ENCODE measurements at places on chromosomes 11 and 22.

DNA sequence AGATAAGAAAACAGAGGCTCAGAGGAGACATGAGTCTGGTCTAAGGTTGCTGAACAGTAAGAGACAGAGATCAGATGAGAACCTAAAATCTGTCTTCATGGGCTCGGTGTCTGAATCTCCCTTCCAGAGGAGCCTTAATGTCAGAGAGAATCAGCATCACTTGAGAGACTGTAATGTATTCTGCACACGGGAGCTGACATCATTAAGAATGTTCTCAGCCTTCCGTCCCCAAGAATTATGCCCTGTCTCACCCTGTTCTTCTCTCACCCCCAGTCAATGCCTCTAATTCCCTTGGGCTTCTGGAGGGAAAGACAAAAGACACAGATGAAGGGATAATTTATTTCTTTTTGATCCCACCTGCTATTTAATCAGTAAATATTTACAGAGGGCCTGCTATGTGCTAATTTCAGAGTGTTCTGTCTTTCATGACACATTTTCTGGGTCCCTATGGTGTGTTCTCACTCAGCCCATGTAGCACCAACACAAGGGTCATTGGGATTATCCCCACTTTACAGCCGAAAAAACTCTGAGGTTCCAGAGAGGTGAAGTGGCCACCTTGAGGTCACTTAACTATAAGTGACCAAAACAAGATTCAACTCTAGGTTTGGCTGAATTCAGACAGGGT is 61.8 kb downstream of the CD82 start:
- no peak for DNase-seq

DNA sequence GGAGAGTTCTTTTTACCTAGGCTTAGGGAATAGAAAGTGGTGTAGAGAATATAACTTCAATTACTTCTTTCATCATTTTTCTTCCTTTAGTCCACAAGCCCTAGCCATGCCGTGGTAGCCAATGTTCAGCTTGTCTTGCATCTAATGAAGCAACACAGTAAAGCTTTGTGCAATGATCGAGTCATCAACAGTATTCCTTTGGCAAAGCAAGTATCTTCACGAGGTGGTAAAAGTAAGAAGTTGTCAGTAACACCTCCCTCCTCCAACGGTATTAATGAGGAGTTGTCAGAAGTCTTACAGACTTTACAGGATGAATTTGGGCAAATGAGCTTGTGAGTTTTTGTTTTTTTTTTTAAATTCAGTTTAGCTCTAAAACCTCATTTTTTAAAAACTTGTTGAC is 37.4 kb downstream of the CEP57 start:
- peak; percentile 74 for DNase-seq

DNA sequence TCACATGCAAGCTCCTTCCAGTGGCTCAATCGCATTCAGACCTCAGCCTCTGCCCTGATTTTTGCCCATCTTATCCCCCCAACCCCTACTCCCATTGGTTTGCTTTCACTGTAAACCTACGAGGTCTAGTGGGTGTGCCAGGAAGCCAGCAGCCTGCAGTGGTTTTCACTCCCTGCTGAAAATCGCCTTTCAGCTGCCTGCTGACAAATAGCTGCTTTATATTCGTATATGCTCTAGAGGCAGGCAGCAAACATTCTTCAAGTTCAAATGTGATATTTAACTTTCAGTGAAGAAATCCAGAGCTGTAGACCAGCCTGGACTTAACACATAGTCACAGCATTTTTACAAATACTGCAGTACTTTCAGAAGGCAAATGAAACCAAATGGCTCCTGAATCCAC is 92.8 kb upstream of the APOA1 start:
- peak; percentile 35 for DNase-seq

DNA sequence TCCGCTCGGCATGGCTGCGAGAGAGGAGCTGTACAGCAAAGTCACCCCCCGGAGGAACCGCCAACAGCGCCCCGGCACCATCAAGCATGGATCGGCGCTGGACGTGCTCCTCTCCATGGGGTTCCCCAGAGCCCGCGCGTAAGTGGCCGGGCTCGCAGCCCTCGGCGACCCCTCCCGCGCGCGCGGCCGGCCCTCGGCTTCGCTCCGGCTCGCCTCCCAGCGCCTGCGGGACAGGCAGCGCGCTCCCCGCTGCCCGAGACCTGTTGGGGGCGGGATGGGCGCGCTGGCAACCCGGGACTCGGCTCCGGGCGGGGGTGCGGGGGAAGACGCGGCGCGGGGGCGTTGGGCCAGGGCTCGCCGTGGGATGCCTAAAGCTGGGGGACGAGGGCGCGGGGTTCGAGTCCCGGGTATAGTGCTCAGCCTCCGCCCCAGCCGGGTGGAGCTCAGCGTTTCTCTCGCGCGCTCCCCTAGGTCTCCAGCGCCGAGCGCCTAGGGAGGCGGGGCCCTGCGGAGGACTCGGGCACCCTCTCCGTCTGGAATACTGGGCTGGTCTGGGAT is 630 bp downstream of the UBASH3B start:
- no peak for DNase-seq

- DNase-seq = no peak
Observed at GRCh38 chr22:38180841-38181452, 683 bp downstream of the PLA2G6 start.

DNA sequence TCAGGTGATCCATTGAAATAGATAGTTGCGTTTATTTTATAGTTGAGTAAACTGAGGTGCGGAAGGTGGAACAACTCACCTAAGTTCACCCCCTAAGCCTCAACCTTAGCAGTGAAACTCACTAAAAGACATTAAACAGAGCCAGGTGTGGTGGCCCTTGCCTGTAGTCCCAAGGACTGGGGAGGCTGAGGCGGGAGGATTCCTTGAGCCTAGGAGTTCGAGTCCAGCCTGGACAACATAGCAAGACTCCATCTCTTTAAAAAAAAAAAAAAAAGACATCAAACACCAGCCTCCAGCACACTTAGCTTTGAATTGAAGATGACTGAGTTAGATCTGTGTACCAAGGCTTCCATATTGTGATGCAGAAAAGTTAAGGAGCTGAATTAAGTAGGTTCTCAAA is 845 bp upstream of the RAB36 start:
- no peak for DNase-seq

DNA sequence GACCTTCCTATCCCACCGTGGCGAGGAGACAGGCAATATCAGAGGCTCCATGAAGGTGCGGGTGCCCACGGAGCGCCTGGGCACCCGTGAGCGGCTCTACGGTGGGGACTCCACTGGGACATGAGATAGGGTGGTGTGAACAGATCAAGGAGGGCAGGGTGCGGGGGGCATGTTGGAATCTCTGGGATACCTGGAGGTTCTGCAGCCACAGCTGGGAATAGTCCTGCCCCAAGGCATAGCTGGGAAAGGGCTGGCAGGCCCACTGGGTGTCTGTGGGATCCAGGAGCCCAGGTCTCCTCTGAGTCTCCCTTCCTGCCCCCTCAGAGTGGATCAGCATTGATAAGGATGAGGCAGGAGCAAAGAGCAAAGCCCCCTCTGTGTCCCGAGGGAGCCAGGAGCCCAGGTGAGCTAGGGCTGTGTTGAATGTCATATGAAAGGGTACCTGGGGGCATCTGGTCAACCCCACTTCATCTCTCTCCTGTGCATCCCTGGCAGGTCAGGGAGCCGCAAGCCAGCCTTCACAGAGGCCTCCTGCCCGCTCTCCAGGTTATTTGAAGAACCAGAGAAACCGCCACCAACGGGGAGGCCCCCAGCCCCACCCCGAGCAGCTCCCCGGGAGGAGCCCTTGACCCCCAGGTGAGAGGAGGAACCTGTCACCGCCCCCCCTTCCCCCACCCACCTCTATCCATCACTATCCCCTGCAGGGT is 8.5 kb downstream of the PHOX2A start:
- DNase-seq = no peak

- peak; percentile 36 for DNase-seq
Observed at GRCh38 chr22:17629641-17630040, 1.1 kb upstream of the ATP6V1E1 start.

- DNase-seq = no peak
Observed at GRCh38 chr11:61198361-61198760, 5.0 kb upstream of the PGA3 start.

GRCh38 chr22:25192406-25192805 is 7.3 kb upstream of the CRYBB3 start:
- DNase-seq = no peak

- DNase-seq = no peak
Observed at GRCh38 chr11:7499081-7499480, 13.8 kb downstream of the OLFML1 start.

GRCh38 chr11:121762820-121763219 is 310.1 kb upstream of the SORL1-AS1 start:
- no peak for DNase-seq

GRCh38 chr22:27962268-27963044 is 43.4 kb upstream of the PITPNB start:
- no peak for DNase-seq

DNA sequence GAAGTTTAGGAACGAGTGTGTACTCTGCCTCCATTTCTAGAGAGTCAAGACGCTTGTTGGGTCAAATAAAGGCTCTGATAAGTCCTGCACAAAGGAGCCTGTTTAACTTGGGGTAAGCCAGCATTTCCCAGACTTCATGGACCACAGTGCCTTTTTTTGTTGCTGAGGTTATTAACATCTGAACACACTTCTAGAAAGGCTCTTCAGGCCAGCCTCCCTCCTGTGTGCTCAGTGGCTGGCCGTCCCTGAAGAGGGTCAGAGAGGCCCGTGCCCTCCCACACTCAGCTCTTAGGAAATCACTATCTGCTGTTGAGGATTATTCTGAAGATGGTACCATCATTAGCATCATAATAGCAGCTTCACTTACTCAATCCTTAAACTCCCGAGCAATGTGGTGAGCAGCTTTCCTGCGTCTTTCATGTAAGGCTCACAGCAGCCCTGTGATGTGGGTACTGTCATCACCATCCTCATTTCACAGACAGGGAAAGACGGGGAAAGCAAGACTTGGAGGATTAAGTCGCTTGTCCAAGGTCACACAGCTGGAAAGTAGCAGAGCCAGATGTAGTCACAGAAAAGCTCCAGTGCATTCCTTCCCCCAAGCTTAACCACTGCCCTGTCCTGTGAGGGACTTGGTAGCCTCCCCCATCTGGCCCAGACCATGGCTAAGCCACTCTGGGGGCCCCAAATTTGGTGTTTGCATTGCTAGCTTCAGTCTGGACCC is 71.3 kb downstream of the TSPAN18 start:
- DNase-seq = no peak

DNA sequence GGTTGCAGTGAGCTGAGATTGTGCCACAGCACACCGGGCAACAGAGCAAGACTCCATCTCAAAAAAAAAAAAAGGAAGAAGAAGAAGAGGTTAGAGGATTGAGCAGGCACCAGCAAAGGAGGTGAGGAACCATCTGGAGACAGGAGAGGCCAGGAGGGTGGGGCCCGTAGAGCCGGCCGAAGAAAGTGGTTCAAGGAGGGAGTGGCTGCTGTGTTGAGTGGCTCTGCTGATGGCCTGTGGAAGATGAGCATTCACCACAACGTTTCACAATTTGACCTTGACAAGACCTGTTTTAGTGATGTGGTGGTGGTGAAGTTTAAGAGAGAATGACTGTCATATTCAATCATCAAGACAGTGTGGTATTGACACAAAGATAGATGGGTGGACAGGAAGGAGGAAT is 6.8 kb upstream of the CTSD start:
- DNase-seq = peak; percentile 98

DNA sequence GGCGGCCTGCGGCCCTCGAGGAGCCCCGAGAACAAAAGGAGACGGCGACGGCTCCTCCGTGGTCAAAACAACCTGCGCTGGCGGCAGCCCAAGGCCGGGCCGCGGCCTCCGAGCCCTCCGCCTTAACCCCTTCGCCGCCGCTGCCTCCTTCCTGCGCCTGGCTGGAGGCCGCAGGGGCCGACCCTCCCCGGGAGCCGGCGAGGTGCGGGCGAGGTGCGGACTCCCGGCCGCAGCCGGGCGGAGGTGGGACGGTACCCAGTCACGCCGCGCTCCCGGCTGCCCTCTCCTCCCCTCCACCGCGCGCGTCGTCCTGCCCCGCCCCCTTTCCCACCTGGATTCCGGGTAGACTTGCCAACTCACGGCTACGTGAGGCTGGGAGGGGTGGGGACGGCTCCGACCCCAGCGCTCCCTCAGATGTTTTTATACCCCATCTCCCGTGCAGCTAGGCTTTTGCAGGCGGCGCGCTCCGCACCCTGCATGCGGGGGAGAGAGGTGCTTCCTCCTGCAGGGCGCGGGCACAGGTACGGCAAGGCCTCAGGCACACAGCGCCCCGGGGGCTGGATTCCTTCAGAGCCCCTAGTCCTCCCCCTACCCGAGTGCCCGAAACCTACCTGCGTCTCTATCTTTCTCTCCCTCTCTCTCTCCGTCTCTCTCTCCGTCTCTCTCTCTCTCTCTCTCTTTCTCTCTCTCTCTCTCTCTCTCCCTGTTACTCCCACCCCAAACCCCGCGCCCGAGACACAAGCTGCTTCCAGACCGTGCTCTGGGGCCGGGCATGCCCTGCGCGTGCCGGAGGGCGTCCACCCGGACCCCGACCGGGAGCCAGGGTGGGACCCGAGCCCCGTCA is 2.0 kb downstream of the PDGFB start:
- no peak for DNase-seq
